ENCODE measurements at places on chromosomes 6 and 20.

DNA sequence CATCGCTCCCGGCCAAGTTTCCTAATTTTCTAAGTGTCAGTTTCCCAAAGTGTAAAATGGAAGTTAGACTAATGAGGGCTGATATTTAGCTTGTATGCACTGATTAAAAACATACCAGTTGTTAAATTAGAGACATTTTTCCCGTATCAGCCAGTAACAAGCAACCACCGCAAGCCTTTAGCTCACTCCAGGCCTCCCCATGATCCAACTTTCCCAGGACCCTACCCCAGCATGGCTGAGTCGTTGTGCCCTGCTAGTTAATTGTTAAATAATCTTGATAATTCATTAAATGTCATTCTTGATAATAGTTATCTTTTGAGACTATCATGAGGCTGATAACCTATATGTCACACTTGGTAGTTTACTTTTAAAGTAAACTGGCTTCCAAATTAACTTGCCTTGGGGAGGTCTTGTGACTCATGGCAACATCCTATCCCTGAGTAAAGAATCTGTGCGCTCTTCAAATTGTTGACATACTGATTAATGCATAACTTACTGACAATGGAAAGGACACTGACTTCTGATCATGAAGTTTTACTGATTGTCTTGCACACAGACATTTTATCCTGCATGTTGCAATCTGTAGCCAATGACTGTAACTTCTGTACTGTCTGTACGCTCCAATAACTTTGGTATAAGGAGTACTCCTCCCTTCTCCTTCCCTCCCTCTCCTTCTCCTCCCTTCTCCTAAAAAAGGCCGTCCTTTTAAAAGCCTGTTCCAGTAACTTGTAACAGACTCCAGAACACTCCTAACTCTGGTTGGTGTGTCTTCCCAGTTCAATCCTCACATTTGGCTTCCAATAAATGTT, 6.3 kb upstream of the GTF3C6 start:
- DNase-seq: no peak

- no peak for DNase-seq
These were observed 354.0 kb upstream of the RGS17 start for GRCh38 chr6:153485072-153485471.

- no peak for DNase-seq
These were observed 676.5 kb downstream of the TENT5A start for GRCh38 chr6:81075974-81076373.

DNA sequence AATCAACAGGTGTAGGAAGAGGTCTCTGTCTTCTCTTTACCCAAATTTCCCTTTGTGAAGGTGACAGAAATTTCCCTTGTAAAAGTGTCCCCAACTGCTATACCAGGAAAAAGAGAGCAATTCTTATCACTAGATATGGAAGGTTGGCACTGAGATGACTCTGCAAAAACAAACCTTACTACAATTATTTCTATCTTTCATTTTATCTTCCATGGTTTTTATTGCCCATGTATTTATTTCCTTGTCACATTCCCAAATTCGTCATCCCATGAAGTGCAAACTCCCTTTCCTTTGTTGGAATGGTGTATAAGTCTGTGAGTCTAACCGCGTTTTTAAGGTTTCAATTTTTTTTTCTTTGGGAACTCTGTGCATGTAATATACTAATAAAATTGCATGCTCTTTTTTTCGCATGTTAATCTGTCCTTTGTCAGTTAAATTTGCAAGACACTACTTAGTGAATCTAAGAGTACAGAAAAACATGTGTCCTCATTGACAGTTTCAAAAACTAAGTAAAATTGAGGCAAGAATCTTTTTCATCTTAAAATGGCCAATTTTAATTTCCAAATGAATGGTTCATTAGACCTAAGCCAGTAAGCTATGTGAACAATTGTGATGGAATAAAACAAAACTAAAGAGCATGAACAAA, 35.4 kb upstream of the HFE start:
- no peak for DNase-seq

DNA sequence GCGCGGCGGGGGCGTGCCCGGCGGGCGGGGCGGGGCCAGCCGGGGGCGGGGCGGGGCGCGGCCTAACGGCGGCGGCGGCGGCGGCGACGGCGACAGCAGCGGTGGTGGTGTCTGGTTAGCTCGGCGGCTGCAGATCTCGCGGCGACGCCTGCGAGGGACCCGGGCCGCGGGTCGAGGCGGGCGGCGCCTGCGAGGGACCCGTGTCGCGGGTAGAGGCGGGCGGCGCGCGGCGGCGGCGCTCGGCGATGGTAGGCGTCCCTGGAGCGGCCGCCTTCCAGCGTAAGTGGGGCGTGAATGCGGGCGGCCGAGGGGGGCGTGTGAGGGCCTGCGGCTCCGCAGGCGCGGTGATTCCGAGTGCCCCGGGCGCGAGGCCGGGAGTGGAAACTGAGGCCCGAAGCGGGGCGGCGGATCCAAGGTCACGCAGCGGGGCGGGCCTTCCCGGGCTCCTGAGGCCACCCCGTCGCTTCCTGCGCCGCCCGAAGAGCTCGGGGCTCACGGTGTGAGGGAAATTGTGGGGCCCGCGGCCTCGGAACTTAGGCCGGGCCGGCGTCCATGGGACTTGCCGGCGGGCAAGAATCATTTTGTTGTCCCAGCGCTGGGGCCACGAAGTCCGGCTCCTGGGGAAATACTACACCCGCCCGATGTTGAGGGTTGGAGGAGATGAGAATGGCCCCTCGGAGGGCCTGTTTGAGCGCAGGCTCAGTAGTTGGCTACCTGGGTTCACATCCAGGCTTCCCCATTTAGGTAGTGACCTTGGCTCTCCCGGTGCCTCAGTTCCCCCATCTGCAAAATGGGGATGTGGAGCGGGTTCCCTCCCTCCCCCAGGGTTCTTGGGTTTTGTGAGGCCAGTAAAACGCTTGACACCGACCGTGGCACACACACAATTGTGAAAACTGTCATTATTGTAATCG, at the start of gene CBFA2T2:
Gene CBFA2T2, plus strand, starts transcription at position 74 of the 911 bp plus-strand sequence. Its CDS starts 172 bp downstream, at position 246.
- DNase-seq: no peak

DNA sequence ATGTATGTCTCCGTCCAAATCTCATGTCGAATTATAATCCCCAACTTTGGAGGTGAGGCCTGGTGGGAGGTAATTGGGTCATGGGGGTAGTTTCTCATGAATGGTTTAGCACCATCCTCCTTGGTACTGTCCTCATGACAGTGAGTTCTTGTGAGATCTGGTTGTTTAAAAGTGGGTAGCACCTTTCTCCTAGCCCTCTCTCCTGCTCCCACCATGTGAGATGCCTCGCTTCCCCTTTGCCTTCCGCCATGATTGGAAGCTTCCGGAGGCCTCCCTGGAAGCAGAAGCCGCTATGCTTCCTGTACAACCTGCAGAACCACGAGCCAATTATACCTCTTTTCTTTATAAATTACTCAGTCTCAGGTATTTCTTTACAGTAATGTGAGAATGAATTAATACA, 123.1 kb downstream of the FYN start:
- DNase-seq: no peak

DNA sequence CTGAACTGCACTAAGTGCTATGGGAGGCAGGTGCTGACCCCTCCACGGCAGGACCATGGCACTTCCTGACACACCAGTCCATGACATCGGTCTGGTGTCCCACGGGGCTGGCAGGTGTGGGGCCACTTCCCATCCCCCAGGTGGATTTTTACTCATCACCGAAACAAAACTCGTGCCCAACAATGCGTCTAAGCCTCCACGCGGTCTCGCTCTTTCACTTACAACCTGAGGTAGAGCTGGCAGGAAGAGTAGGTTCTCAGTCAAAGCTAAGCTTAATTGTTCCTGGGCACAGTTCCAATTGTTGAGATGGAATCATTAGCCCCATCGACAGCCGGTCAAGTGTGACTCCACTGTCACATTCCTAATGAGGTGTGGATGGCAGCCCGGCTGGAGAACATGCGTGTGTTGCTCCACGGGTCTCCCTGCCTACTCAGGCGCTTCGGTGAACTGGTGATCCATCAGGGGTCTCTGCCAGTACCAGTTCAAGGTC, 125.7 kb downstream of the SLC23A2 start:
- DNase-seq: no peak

DNA sequence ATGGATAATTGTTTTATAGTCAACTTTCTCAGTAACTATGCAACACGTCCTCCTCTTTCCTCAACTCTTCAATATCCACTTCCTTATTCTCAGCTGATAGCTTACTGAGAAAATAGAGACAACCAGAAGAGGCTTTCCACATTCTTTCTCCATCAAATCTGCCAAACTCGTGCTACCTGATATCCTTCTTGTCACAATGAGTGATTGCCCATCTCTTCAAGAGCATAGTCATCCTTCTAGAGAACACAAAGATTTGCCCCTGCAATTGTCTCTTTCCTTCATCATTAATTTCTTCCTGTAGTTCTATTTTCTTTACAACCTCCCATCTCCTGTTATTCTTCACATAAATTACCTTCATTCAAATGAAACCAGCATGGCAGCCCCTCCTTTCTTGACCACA, 75.9 kb upstream of the RGS17 start:
- no peak for DNase-seq

DNA sequence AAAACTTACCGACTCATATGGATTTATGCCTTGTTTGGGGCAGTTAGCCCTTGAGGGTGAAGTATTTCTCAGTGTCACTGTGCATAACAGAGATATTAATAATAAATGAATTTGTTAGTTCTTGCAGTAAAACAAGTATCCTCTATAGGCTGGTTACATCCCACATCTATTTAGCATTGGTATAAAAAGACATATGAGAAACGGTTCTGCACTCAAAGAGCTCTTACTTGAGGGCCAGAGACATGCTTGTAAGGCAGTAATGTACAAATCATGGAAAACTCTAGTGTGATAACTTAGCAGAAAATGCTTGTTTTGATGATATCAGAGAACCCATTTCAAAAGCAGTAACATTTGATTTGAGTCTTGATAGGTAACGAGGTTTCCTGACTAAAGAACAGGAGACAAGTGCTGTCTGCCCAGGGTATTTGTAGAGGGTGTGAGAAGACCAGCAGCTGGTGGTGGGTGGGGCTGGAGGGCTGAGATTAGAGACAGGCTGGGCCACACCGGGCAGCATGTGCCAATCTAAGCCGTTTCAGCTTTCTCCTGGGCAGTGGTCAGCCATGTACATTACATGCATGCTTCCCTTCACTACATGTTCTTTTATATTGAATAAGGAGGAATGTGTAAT, 46.3 kb downstream of the TULP4 start:
- no peak for DNase-seq

- DNase-seq: no peak
These were observed 515.0 kb downstream of the CDH26 start for GRCh38 chr20:60473211-60473610.

- no peak for DNase-seq
These were observed 20.1 kb downstream of the RTF2 start for GRCh38 chr20:56488566-56488965.

DNA sequence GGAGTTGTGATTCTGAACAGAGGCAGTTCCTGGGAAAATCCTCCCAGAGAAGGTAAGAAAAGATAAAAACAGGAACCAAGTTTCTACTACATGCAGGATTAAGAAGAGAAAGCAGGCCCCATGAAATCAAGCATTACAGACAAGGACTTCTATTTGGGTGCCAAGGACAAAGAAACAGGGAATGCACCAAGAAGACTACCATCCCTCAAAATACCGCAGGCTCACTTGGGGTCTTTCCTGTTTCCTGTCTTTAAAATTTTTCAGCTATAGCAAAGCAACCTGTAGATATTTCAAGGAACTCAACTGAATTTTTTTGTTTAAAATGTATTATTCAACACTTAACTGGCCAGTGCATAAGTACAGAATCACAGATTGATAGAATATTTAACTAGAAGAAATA, 107.5 kb downstream of the THEMIS start:
- DNase-seq: no peak

- DNase-seq: no peak
These were observed 296.2 kb upstream of the MARCKS start for GRCh38 chr6:113560908-113561307.

GRCh38 chr6:15243910-15244619, 1.8 kb upstream of the JARID2 start:
- no peak for DNase-seq

DNA sequence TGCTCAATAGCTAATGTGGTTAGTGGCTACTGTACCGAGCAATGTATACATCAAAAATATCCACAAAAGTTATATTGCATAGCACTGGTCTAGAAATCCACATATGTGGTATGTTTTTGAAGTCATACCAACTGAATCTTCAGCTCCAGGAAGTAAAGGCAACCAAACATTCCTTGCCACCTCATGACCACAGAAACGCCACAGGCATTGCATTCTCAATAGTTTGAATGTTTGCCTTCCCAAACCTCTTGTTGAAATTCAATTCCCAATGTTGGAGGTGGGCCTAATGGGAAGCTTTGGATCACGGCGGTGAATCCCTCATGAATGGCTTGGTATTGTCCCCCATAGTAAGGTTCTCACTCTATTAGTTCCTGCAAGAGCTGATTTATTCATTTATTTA, 18.2 kb upstream of the ZNF391 start:
- no peak for DNase-seq

DNA sequence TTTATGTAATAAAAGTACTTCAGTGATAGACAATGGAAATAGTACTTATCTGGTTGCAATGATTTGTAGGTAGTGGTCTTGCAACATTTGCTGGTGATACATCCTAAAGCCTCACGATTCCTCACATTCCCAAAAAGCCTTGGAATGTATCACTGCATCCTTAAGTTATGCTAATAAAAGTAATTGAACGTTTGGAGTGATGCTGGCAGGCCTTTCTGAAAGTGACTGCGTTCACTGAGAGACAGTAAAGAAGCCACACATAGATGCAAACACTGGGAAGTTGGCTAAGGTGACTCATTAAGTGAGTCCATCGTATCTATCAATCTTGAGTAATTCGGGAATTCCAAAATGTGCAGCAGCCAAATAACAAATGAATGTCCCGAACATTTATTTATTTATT, 444.1 kb upstream of the SOX4 start:
- DNase-seq: no peak

DNA sequence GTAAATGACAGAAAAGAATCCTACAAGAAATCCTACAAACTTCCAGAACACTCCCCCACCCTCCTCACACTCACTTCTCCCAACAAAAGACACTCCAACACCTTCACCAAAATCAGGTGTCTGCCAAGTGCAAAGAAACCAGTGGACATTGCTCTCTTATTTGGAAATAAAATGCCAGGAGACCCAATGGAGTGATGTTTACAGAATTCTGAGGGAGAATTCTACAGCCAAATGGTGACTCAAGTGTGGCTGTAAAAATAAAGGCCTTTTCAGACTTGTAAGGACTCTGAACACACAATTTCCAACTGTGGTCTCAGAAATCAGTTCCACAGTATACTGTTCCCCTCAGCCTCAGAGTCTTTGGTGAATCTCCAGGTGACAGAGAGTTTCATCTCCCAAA, 109.6 kb upstream of the CARMIL1 start:
- DNase-seq: no peak

DNA sequence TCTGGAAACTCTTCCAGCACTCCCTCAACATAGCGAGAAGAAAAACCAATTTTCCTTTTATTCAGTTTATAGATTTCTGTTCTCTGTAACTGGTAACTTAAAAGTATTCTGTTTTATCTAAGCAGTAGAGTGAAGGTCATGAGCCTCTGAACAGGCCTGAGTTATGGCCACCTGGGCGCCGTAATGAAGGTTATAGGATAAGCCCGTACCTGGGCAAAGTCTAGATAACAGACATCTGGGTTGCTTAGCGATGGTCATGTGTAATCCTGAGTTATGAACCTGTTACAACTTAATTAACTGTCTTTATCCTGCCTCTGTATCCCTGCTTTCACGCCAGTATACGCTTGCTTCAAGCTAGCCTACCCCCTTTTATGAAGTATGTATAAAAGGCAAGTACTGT, 13.0 kb upstream of the FAM217A start:
- DNase-seq: no peak
